Stimulated activated CD4-positive, alpha-beta T cell treated with anti-CD3 and anti-CD28 coated beads, Interleukin-4, amount 100 ng/mL, for 1 hour (primary cell): ENCODE measurements at places on chromosomes 3 and 15.
A peak's percentile ranks its signal among the peaks of the same experiment; 100 is the strongest.

- no peak for DNase-seq
These were observed 3.1 kb upstream of the ANPEP start for GRCh38 chr15:89817701-89818280.

GRCh38 chr15:62888623-62889022 lies 153.9 kb upstream of the TPM1 start:
- DNase-seq: no peak

GRCh38 chr3:72177075-72178050 lies 392.4 kb upstream of the PROK2 start:
- DNase-seq: peak; percentile 4

GRCh38 chr3:173957646-173958045 lies 560.1 kb downstream of the NLGN1 start:
- no peak for DNase-seq

GRCh38 chr15:63800241-63800640 lies 33.5 kb downstream of the HERC1 start:
- DNase-seq: no peak
